ENCODE measurements at places on chromosomes 12 and 14. TPM values are rescaled to one million over a fixed set of nuclear protein-coding genes. Genes with fewer than 3 reads are reported as not detected.

The SMIM41 gene
- total RNA-seq = not detected

The MPHOSPH9 gene
- 26.4 TPM for total RNA-seq

The KRT3 gene
- total RNA-seq = 0.06 TPM

The AJUBA gene
- total RNA-seq = 36.7 TPM

The TTC5 gene
- 15.4 TPM for total RNA-seq

The PSMB11 gene
- total RNA-seq = not detected

The HOMEZ gene
- 9.1 TPM for total RNA-seq

The SMCO2 gene
- total RNA-seq = 0.11 TPM

The SGPP1 gene
- 16.4 TPM for total RNA-seq

The EID3 gene
- 5.4 TPM for total RNA-seq

The INHBC gene
- total RNA-seq = not detected

The PLEKHD1 gene
- total RNA-seq = 0.02 TPM

The DDIT3 gene
- 21.2 TPM for total RNA-seq

The NPFF gene
- not detected for total RNA-seq

The SERPINA9 gene
- not detected for total RNA-seq

The AVPR1A gene
- total RNA-seq = 0.09 TPM

The SCARB1 gene
- 166 TPM for total RNA-seq

The CAPZA3 gene
- total RNA-seq = not detected

The GALNT9 gene
- 4.0 TPM for total RNA-seq

The PSMB5 gene
- 320 TPM for total RNA-seq

The BEST3 gene
- total RNA-seq = 1.7 TPM

The CCDC197 gene
- total RNA-seq = not detected

The PXMP2 gene
- 21.0 TPM for total RNA-seq

The BATF gene
- total RNA-seq = not detected

The TSPAN11 gene
- 0.10 TPM for total RNA-seq

The ZNF839 gene
- total RNA-seq = 6.6 TPM

The TMEM117 gene
- total RNA-seq = 2.3 TPM

The B3GNT4 gene
- 0.77 TPM for total RNA-seq

The INSM2 gene
- total RNA-seq = 0.04 TPM

The SPIC gene
- not detected for total RNA-seq

The ANKRD33 gene
- total RNA-seq = not detected

The ZDHHC22 gene
- 0.20 TPM for total RNA-seq

The GLT1D1 gene
- total RNA-seq = not detected

The SLC7A8 gene
- total RNA-seq = 3.2 TPM

The TNS2 gene
- total RNA-seq = 75.3 TPM

The NEUROD4 gene
- not detected for total RNA-seq
